ENCODE measurements at places on chromosomes 3 and 15. TPM values are rescaled to one million over a fixed set of nuclear protein-coding genes. Genes with fewer than 3 reads are reported as not detected.

PRR23C gene
- not detected for total RNA-seq

DNA sequence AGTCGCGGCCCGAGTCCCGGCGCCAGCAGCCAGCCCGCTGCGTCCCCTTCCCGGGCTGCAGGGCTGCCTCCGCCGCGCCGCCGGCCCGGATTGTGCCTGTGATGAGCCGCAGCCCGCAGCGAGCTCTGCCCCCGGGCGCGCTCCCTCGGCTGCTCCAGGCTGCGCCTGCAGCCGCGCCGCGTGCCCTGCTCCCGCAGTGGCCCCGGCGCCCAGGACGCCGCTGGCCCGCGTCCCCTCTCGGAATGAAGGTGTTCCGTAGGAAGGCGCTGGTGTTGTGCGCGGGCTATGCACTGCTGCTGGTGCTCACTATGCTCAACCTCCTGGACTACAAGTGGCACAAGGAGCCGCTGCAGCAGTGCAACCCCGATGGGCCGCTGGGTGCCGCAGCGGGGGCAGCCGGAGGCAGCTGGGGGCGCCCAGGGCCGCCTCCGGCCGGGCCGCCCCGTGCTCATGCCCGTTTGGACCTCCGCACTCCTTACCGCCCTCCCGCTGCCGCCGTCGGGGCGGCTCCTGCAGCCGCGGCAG lies 1.2 kb downstream of the CHST2 start:
- peaks cover 6% of the 10 kb centered on the region for H3K36me3 ChIP-seq
- H3K4me3 ChIP-seq = peak overlapping the region; percentile 80
- no peak overlapping the region for H3K27ac ChIP-seq
- no peak for DNase-seq

GRCh38 chr15:79689030-79689429 lies 207.8 kb downstream of the MTHFS start:
- H3K27ac ChIP-seq = no peak overlapping the region
- no peaks in the 10 kb centered on the region for H3K4me1 ChIP-seq
- no peaks in the 10 kb centered on the region for H3K36me3 ChIP-seq
- no peak for DNase-seq
- H3K4me3 ChIP-seq = no peak overlapping the region
- H3K27me3 ChIP-seq = no peaks in the 10 kb centered on the region

DNA sequence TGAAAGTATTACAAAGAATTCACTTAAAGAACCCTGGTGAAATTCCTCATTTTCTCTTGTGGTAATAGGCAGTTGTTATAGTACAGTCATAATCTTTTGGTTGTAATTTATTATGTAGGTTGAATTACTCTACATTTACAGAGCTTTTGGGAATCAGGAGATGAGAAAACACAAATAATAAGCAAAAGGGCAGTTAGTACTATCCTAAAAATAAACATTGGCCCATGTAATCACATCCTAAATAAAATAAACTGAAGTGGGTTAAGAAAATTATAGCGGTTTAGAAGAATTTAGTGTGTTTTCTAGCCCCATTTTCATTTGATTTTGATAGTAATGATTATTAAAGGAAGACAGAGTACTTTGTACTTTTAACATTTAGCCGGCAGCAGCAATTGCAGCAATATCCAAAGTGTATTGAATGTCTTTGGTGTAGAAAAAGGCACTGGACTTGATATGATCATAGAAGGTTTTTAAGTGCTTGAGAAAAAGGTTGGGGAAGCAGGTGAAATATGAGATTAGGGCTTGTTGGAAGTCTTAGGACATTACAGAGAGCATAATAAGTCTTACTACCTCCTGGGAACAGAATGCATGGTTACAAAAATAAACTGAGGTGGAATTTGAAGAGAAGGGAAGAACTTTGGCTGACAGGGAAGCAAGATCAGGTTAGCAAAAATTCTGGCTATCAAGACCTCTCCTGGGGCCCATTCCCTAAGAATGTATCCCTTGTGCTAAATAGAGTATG lies 79.9 kb downstream of the MBNL1 start:
- H3K27ac ChIP-seq = no peak overlapping the region
- H3K36me3 ChIP-seq = no peaks in the 10 kb centered on the region
- peaks cover 16% of the 10 kb centered on the region for H3K4me1 ChIP-seq
- H3K27me3 ChIP-seq = no peaks in the 10 kb centered on the region
- H3K4me3 ChIP-seq = no peak overlapping the region

DNA sequence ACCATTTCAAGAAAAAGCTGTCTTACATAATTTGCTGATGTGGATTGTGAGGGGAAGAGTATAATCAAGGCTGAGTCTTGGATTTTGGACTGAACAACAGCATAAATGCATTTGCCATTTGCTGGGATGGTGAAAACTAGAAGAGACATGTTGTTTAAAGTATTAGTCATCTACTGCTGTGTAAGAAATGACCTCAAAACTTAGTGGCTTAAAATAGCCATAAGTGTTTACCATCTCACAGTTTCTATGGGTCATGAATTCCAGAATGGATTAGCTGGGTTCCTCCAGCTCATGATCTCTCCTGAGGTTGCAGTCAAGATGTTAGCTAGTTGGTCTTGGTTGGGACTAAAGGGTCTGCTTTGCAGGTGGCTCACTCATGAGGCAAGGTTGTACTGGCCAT lies 66.2 kb downstream of the SCN11A start:
- H3K4me1 ChIP-seq = no peaks in the 10 kb centered on the region
- H3K27me3 ChIP-seq = no peaks in the 10 kb centered on the region
- no peak overlapping the region for H3K27ac ChIP-seq
- no peak for DNase-seq
- no peak overlapping the region for H3K4me3 ChIP-seq

GRCh38 chr15:71151081-71151480 lies 35.8 kb downstream of the THSD4 start:
- no peak for DNase-seq
- peaks cover 10% of the 10 kb centered on the region for H3K36me3 ChIP-seq
- no peaks in the 10 kb centered on the region for H3K27me3 ChIP-seq
- H3K4me1 ChIP-seq = no peaks in the 10 kb centered on the region

GRCh38 chr3:120780977-120781376 lies 38.4 kb downstream of the GTF2E1 start:
- no peaks in the 10 kb centered on the region for H3K4me1 ChIP-seq
- no peak for DNase-seq
- H3K4me3 ChIP-seq = no peak overlapping the region
- no peaks in the 10 kb centered on the region for H3K27me3 ChIP-seq
- no peaks in the 10 kb centered on the region for H3K36me3 ChIP-seq

SNAP23 gene
- total RNA-seq = 96.3 TPM

TCAIM gene
- total RNA-seq = 26.8 TPM

GRCh38 chr3:549636-550035 lies 353.1 kb downstream of the CHL1 start:
- no peaks in the 10 kb centered on the region for H3K4me1 ChIP-seq
- H3K27me3 ChIP-seq = no peaks in the 10 kb centered on the region
- DNase-seq = no peak
- no peak overlapping the region for H3K4me3 ChIP-seq

LTK gene
- total RNA-seq = 1.8 TPM

Data from left lung (tissue), 14 donors.